ENCODE measurements at places on chromosomes 7 and 10.
A peak's percentile ranks its signal among the peaks of the same experiment; 100 is the strongest.

GRCh38 chr10:104367904-104368303, 14.3 kb downstream of the CFAP58 start:
- no peak for DNase-seq

DNA sequence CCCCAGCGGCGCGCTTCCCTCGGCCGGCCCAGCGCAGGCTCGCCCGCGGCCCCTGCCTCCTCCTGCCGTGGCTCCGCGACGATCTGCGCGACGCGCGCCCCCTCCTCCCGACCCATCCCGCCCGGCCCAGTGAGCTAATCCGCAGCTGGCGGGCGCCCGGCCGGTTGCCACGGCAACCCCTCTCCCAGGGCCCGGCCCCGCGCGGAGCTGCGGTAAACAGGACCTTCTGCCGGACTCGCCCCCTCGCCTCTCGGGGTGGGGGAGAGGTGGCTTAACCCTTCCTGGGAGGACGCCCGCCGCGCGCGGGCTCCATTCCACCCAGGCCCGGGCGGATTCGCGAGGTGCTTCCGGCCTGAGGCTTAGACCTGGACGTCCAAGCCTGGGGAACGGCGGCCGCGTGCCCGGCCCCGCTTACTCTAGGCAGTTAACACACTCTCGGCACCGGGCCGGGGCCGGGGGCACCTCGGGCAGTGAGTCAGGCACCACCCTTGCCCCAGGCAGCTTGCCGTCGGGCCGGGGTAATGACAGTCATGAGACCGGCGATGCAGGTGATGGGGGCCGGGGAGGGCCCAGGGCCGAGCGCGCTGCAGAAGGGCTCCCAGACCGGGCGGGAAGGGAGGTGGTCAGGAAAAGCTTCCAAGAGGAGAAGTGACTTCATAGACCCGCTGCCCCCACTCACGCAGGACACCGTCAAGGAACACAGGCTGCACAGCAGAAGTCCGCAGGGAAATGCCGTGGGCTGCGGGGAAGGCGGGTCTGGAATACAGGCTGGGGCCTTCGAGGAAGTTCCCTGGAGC, at the start of gene DENND2A:
Gene DENND2A (minus strand): TSS at position 87 of the 797 bp plus-strand sequence. CDS start 38,416 bp downstream, outside the sequence.
- DNase-seq, result no peak

- no peak for DNase-seq
These were observed 132.7 kb upstream of the HGF start for GRCh38 chr7:81902536-81902935.

DNA sequence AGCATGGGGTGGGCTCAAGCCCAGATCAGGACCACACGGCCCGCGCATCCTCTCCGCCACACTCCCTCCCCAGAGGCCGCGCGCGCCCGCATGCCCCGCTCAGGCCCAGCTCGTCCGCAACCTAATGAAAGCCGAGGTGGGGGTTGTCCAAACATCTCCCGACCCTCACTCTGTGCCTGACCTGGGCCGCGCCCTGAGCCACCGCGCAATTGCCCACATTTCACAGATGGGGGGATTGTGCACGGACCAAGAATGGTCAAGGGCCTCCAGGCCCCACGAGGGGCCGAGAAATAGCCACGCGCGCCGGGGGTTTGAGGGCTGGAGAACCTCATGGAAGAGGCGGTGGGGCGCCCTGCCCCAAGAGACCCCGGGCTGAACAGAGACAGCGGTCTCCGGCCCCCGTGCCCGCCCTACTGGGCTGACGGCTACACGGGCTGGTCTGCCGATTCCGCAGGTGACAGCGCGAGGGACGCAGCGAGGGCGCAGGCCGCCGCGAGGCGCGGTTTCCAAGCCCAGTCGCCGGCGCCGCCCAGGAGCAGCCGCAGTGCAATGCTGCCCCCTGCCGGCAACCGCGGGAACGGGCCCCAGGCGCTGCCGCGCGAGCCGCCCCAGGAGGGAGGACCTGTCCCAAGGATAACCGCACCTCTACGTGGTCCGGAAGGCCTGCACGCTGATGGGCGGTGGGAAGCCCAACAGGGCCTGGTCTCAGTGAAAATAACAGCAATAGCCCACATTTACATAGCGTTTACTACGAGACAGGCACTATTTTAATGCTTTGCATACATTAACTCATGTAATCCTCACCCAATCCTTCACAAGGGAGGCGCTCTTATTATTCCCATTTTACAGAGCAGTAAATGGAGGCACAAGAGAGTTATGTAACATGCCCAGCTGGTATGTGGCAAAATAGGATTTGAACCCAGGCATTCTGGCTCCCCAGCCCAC, 10.5 kb upstream of the GRID1 start:
- DNase-seq, result peak; percentile 64

GRCh38 chr7:25894002-25894901, 257.7 kb upstream of the NFE2L3 start:
- DNase-seq, result no peak

DNA sequence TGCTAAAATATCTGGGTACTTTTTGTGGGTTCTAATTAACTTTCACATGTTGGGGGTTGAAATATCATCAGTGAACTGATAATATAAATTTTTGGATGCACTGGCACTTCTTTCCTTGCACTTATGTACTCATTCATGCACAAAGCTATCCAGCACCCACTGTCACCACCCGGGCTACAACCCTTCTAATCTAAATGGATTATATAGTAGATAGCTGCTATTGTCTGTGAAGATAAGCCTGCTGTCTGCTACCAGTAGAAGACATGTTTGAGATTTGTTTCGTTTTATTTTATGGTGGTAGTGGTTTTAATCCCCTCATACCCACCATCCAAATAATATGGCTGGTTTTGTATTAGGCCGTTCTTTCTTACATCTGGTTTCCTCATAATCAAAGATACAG, 353.5 kb upstream of the LRGUK start:
- no peak for DNase-seq

DNA sequence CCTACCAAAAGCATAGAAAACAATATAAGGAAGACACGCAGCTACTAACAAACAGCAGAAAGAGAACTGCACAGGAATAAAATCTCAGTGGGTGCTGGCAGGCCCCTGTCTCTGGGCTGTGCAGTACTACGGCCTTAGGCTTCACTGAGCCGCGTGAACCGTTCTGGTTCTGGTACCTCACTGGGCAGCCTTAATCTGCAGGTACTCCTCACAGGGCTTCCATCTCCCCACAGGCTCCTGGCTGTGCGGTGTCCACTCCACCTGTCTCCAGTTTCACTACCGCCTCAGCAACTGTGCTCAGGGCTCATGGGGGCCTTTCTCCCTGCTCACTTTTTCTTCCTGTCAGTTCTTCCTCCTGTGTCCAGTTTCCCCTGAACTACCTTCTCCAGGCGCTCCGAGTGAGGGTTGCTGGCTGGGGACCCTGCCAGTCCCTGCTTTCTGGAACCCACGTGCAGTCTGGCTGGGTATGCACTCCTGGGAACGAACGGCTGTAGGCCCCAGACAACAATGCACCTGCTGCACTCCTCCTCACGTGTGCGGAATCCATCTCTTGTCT, 75.7 kb downstream of the VIPR2 start:
- DNase-seq, result no peak

DNA sequence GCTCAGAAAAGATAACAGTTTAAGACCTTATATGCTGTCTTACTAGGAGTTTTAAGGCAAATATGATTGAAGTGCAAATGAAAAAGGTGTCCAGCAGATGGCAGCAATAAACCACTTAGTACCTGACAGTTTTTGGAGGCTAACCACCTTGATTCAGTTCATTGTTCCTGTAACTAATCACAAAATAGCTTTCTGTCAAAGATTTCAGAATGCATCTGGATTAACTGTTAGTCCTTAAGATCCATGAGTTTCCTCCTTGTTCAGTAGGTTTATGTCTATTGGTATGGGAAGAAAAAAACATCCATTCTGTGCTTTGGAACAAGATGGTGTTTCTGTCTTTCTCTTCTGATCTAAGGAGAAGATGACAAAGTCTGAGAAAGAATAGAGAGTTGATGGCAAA, 46.6 kb downstream of the CCSER2 start:
- no peak for DNase-seq

- no peak for DNase-seq
These were observed 39.6 kb downstream of the CLEC2L start for GRCh38 chr7:139562961-139563565.

GRCh38 chr10:73931767-73932619, 21.1 kb downstream of the PLAU start:
- DNase-seq, result no peak

DNA sequence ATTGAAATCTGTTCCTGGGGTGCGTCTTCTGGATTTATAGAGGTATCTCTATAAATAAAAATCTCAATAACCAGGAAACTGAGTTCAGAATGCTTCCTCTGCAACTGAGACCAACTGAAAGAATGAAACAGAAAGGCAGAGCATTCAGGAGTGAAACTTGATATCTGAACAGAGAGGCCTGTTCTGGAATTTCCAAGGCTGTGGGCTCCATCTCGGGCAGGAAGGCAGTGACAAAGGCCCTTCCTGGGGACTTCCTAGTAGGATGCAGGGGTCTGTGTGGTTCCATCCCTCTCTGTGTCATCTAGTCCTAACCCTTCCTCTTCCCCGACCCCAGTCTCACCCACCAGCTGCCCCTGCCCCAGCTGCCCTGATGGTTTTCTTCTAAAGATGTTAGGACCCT, 52.0 kb downstream of the JCAD start:
- no peak for DNase-seq

GRCh38 chr10:63516207-63516606, 5.0 kb upstream of the REEP3 start:
- no peak for DNase-seq

GRCh38 chr7:6590645-6591110, 857 bp downstream of the INTS15 start:
- DNase-seq, result no peak

- no peak for DNase-seq
These were observed 3.5 kb upstream of the AEBP1 start for GRCh38 chr7:44100458-44101302.

- DNase-seq, result no peak
These were observed 65.4 kb downstream of the CDK14 start for GRCh38 chr7:90661290-90662151.

DNA sequence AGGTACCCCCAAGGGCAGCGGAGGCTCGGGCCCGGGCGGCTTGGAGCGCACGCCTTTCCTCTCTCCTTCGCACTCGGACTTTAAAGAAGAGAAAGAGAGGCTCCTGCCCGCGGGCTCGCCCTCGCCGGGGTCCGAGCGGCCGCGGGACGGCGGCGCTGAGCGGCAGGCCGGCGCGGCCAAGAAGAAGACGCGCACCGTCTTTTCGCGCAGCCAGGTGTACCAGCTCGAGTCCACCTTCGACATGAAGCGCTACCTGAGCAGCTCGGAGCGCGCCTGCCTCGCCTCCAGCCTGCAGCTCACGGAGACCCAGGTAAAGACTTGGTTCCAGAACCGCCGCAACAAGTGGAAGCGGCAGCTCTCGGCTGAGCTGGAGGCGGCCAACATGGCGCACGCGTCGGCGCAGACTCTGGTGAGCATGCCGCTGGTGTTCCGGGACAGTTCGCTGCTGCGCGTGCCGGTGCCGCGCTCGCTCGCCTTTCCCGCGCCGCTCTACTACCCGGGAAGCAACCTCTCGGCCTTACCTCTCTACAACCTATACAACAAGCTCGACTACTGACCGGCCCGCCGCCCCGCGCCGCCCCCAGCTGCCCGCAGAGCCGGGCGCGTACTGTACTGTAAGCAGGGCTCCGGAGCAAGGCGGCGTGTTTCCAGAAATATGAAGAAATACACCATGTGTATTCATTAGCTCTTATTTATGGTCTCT, 1.8 kb downstream of the HMX2 start:
- no peak for DNase-seq

DNA sequence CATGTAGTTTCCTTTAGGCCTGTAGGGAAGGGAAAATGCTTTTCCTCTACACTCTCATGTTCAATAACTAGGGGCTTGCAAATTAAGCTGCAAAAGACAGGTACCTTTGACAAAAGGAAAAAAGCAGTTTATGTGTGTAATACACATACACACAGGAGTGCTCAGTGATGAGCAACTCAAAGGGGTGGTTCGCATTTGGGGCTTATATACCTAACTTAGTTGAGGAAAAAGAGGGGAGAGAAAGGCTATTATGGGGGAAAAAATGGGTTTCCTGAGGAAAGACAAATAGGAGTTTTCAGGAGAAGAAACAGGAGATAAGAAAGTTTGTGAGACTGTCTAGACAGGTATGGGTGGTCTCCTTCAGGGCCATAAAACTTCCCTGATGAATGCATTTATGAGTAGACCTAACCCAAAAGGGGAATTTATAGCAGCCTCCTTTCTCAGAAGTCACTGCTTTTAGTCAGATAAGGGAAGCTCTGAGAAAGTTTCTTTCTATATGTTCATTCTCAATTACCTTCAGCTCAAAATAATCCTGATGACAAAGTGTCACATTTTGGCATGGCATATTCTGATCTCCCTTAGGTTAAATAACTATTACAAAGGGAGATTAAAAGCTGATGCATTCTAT, 55.2 kb upstream of the EZH2 start:
- no peak for DNase-seq

DNA sequence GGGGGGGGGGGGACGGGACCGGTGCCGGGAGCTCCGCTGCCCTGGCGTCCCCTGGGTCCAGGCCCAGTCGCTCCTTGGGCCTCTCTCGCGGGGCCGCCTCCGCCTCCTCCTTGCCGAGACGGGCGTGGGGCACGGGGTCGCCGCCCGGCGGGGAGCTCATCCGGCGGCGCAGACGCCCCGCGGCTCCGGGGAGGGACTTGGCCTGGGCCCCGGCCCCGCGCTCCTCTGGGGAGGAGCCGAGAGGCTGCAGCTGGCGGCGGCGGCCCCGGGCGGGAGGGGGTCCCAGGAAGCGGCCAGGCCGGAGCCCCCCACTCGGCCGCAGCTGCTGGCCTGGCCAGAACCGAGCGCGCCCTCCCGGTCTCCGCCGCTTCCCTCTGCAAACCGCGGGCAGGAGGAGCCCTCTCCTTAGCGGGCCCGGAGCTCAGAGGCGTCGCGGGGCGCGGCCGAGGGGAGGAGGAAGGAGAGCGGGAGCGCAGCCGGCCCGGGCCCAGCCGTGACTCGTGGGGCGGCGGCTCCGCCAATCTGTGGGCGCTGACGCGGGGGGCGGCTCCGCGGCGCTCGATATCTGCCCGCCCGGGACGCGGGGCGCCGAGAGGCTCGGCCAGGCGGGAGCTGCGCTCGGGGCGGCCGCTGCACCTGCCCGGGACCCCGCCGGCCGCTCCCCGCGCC, at the start of gene FAM20C:
Gene FAM20C (plus strand): TSS at position 591 of the 669 bp plus-strand sequence. CDS start 629 bp downstream, outside the sequence.
- no peak for DNase-seq

DNA sequence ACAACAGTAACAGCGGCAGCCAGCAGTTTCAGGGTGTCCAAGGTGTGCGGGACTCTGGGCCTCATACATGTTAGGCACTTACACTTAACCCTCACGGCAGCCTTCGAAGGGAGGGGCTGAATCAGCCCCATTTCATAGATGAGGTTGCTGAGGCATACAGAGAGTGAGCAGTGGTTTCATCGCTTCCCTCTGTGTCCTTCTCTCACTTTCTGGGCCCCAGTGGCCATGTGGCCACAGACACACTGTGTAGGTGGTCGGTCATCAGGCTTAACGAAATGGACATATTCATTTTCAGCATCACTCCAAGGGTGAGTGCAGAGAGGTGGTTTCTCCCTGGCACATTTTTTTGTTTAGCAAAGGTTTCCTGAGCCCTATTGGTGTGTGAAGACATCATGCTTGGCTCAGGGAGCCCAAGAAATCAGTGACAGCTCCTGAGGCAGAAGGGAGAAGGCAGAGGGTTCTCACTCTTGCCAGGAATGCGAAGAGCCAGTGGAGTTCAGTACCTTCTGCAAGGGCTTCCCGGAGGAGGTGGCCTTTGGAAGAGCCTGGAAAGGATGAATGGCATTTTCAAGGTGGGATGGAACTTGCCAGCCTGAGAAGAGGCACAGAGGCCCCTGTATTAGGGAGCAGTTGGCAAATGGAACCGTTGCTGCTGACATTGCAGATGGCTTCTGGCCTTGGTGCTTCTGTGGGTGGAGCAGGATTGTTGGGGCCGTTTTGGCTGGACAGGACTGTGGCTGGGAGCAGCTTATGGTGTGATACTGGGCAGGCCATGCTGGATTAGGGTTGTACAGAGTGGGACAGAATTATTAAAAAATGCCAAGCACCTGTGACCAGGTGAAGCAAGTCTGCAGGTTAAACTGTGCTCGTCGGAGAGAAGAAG, 61.7 kb upstream of the PPIF start:
- no peak for DNase-seq
